SW 1271 (cell line): ENCODE measurements at places on chromosomes 7 and 10.

- DNase-seq = no peak
These were observed 5.2 kb downstream of the SFMBT2 start for GRCh38 chr10:7405637-7406036.

GRCh38 chr10:120719333-120719732 lies 131.8 kb upstream of the WDR11 start:
- DNase-seq = no peak

- no peak for DNase-seq
These were observed 3.6 kb downstream of the SRI start for GRCh38 chr7:88216276-88216675.

- no peak for DNase-seq
These were observed 1272.8 kb downstream of the TYW1 start for GRCh38 chr7:68269405-68269804.

DNA sequence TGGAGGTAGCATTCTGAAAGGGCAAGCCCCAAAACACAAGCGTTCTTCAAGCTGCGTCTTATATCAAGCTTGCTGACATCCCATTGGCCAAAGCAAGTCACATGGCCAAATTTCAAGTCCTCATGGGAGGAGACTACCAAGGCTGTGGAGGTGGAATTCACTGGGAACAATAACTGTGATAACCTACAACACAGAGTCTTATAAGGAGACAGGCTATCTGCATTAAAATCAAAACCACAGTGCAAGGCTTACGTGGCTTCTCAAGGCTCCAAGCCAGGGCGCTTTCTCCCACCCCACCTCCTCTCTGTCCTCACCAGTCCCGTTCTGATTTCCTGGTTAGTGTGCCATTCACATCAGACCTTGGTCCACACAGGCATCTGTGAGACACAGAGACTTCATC lies 39.4 kb downstream of the ADRB1 start:
- DNase-seq = no peak

GRCh38 chr7:70143075-70144044 lies 545.1 kb downstream of the AUTS2 start:
- DNase-seq = no peak

- peak; percentile 35 for DNase-seq
These were observed 79.0 kb upstream of the LSM8 start for GRCh38 chr7:118104812-118105441.

GRCh38 chr10:51527522-51528219 lies 171.7 kb downstream of the CSTF2T start:
- no peak for DNase-seq

DNA sequence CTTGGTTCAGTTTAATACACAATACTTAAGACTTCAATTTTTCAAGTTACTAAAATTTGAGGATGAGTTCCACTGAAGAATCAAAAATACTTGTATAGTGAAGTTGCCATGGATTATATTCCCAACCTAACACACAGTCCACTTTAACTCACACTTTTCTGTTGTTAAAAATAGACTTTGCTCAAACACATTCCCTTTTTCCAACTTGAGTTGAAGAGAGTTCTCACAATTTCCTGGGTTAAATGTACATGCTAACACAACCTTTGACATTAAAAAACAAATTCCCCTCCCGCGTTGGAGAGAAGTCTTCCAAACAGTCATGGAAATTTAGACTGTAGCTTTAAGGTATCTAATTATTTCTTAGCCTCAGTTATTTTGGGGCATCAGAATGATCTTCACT lies 27.1 kb downstream of the SKIDA1 start:
- no peak for DNase-seq

GRCh38 chr10:62068464-62068863 lies 167.0 kb downstream of the ARID5B start:
- DNase-seq = no peak

DNA sequence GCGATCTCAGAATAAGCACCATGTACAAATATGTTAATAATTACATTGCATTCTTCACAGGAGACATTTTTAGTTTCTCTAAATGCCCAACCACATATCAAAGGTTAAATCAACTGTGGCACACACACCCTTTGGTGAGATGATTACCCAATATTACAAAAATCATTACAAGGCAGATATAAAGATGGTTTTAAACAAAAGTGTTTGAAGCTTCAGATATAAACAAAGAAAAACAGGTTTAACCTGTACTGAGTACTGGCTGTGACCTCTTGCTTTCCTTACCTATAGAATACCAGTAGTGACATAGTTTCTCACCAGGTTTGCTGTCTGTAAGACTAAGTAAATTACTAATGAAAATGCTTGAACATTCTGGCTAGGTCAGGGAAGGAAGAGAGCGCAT lies 360.0 kb upstream of the IGFBP3 start:
- DNase-seq = no peak
